ENCODE measurements at places on chromosomes 7 and 10.
A peak's percentile ranks its signal among the peaks of the same experiment; 100 is the strongest.

GRCh38 chr10:92239600-92240288, 51.1 kb downstream of the CPEB3 start:
- DNase-seq = peak; percentile 48

DNA sequence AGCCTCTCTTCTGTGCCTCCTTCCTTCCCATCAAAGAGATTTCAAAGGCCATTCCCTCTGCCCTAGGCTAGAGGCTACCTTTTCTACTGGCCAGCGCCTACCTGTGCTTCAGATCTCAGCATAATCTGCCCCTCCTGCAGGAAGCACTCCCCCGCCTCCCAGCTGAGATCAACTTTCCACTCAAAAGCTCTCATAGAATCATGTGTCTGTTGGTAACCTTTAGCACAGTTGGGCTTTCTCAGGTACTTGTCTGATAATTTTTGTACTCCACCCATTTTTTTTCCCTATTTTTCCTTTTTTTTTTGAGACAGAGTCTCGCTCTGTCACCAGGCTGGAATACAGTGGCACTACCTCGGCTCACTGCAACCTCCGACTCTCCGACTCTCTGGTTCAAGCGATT, 231.0 kb upstream of the PRSS58 start:
- DNase-seq = no peak

GRCh38 chr7:49151146-49151545, 226.8 kb downstream of the CDC14C start:
- DNase-seq = no peak

- DNase-seq = no peak
Measured at GRCh38 chr7:46681865-46682503, 760.9 kb upstream of the IGFBP3 start.

DNA sequence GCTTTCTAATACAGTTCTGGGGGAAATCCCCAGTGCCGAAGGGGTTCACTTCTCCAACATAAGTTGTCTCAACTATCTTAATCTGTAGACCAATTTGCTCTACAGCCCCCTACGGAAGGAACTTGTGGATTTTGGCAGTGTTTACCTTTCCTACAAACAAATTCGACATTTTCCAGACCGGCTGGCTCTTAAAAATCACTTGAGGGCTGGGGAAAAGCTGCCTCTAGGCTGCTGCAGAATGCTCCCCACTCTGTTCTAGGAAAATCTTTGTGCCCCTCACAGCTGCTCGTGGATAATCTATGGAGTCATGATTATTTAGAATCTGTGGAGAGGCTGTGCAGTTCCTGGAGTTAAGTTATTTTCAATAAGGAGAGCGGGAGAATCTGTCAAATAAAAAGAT, 474.6 kb upstream of the FZD8 start:
- peak; percentile 62 for DNase-seq

- no peak for DNase-seq
Measured at GRCh38 chr10:9685596-9685995, 1332.1 kb upstream of the CELF2 start.

- no peak for DNase-seq
Measured at GRCh38 chr10:131832056-131832685, 68.6 kb upstream of the PPP2R2D start.

- DNase-seq = peak; percentile 74
Measured at GRCh38 chr10:31977440-31978155, 49.0 kb upstream of the ARHGAP12 start.

GRCh38 chr7:27151931-27152815, at the start of gene HOXA3:
Gene HOXA3 (minus strand): TSS chr7:27152583. CDS start chr7:27110640, 41,943 bp downstream.
- DNase-seq = peak; percentile 50

DNA sequence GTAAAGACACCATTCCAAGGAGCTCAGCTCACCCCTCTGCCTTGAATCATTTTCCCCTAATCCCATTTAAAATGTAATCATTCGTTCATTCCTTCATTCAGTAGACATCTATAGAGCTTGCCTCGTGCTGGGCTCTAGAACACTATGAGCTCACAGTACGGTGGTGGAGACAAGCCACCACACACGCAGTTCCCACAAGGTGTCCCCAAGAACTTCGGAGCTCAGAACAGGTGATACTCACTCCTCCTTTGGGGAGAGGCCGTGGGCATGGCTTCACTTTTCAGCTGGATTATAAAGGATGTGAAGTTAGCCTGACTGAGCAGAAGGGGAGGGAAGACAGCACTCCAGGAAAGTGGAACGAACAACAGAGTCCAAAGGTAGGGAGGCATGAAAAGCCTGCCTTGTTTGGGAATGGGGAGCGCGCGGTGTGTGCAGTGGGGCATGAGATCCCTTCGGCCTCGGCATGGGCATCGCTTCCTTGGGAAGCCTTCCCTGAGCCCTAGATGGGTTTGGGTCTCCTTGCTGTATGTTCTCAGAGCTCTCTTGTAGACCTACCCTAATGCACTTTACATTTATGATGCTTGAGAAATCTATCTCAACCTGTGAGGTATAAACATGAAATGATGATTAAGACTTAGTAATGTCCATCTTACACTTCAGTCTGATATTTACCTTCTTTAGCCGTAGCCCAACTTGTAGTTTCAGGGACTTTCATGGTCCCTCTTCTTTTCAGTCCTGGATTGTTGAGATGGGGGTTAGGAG, 809 bp upstream of the OGA start:
- DNase-seq = peak; percentile 13

GRCh38 chr10:64103750-64104470, 582.7 kb downstream of the REEP3 start:
- DNase-seq = no peak

GRCh38 chr7:117137868-117138267, 184.6 kb downstream of the ST7 start:
- DNase-seq = no peak

DNA sequence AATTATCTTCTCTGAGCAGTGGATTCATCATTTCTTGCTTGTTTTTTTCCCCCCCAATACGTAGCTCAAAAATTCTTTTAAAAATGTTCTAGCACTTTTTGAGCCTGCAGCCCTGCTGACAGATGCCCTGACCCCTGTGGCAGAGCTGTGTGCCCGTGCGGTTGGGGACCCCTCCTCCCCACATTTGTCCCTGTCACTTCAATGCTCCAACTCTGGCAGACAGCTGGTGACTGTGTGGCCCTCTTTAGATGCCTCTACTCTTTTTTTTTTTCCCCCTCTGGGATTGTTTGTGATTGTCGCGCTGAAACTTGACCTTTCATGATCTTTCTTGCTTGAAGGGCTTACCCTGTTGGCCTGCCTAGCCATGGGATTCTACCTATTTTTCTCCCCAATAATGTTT, 214.1 kb downstream of the TMEM178B start:
- DNase-seq = no peak

GRCh38 chr10:52410916-52411315, 96.8 kb downstream of the DKK1 start:
- DNase-seq = no peak

- no peak for DNase-seq
Measured at GRCh38 chr7:47192978-47193377, 388.9 kb downstream of the TNS3 start.

DNA sequence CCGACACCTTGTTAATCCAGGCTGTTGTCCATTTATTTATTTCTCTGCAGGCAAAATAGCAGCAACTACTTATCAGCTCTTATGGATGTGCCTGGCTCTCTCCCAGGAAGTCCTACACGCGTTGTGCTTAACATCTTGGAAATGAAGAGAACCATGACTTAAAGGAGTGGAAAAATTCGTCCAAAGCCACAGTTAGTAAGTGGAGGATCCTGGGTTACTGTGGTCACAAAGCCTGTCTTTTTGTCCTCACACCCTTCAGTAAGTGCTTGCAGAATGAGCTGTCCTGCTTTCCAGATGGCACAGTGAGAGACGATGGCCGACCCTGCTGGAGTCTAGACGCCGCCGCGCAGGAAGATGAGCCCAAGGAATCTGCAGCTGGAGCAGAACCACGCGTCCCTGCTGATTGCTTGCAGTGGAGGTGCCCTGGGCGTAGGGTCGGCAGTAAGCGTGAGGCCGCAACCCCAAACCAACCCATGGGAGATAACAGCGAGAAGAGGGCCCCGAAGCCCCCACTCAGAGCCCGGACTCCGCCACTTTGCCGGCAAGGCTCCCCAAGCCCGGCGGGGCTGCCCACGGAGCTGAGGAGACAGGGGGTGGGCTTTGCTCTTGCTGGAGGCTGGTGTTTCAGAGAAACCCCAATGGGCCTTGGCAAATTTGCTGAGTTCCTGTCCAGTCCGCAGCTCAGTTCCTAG, 178.6 kb downstream of the CXCL12 start:
- DNase-seq = no peak

DNA sequence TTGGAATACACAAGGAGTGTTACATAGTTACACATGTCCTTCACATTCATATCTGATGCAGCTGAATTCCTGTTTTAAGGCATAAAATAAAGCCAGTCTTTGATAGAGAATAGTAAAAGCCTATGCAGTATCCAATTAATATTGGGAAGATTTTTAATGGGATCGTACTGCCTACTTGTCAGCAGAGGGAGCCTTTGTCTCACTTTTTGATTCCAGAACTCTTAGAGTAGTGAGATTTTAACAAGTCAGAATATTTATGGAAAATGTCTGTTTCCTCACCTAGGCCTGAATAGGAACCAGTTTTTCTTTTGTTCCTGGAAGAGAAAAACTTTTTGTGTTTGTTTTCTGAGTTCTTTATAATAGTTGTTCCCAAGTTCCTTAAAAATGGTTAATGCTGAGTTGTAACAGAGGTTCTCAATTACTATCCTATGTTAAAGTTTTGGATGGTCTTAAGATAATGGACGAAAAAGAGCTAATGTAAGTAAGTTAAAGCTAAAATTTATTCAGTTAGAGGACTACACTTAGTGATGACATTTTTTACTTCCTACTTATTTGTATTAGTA, 114.0 kb downstream of the BBS9 start:
- DNase-seq = peak; percentile 61

GRCh38 chr7:30163231-30163894, 28.6 kb downstream of the MTURN start:
- no peak for DNase-seq

DNA sequence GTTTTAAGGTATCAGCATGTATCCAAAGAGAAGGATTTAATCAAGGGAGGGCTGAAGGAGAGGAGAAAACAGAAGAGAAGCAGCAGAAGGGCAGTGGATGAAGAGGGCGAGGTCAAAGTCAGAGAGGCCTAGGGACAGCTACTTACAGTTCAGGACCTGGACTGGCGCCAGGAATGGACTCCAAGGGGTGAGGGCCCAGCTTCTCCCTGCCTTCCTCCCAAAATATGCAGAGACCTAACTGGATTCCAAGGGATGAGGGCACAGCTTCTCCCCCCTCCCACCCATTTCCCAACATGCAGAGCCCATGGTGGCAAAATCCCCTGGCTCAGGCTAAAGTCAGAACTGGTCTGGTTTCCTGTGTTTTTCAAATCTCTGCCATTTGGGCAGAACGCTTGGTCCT, 3.4 kb upstream of the TCF7L2 start:
- DNase-seq = no peak

GRCh38 chr10:118754229-118754555, 578 bp downstream of the CACUL1 start:
- DNase-seq = peak; percentile 57

GRCh38 chr7:150927157-150927955, 50.8 kb downstream of the KCNH2 start:
- no peak for DNase-seq

GRCh38 chr7:111140091-111140865, 49.4 kb downstream of the LRRN3 start:
- DNase-seq = no peak

- DNase-seq = no peak
Measured at GRCh38 chr10:129908406-129908805, 55.7 kb downstream of the EBF3 start.

GRCh38 chr7:74502216-74502891, 48.6 kb downstream of the GTF2IRD1 start:
- DNase-seq = no peak

DNA sequence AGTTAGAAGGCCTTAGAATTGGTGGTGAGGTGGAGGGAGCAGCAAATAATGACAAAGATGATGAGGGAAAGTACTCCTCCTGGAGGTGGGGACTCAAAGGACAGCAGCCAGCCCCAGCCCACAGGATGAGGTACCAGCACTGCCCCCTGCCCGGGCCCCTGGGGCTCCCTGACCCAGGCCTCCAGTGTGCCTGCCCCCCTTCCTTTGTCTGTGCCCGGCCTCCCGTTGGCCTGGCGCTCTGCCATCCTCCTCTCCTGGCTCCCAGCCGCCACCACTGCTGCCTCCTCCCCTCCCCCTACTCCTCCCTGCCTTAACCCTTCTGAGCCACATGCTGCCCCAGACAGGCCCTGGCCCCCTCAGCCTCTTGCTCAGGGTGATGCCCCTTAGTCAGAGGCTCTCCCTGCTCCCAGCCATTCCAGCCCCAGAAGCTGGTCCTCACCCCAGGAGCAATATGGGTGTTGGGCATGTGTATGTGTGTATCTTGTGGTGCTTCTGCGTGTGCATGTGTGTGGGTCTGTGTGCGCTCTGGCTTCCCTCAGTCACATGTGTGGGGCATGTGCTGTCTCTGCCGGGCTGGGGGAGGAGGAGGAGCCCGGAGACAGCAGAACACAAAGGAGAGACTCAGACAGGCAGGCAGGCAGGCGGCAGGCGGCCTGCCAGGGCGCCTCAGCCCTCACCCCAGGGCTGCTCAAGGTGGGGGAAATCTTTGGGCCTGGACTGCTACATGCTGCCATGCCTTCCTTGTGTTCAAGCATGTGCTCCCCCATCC, 2.6 kb downstream of the LDB1 start:
- DNase-seq = peak; percentile 88

DNA sequence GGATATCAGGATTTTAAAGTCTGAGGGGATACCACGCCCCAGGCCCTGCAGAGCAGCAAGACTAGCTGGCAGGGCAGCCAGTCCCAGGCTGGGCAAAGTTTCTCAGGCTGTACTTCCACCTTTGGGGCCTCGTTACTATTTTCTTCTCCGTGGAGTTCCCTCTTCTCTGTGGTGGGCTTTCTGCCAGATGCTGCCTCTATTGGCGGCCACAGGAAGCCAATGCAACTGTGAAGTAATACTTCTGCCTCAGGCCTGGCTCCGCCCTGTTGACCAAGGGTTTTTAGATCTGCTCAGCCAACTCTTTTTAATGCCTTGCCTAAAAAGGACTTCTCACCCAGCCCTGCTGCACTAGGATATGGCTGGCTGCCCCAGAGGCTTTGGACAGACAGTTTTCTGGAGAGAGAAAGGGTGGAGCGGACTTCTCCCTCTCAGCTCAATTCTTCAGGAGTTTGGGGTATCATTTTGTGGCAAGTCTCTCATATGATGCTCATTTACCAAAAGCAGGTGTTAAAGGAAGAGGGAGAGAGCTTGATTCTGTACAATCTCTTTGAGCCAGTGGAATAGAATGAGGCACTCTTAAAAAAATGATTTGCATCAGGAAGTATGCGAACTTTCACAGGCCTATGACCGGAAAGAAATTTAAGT, 67.4 kb downstream of the HHEX start:
- peak; percentile 64 for DNase-seq

DNA sequence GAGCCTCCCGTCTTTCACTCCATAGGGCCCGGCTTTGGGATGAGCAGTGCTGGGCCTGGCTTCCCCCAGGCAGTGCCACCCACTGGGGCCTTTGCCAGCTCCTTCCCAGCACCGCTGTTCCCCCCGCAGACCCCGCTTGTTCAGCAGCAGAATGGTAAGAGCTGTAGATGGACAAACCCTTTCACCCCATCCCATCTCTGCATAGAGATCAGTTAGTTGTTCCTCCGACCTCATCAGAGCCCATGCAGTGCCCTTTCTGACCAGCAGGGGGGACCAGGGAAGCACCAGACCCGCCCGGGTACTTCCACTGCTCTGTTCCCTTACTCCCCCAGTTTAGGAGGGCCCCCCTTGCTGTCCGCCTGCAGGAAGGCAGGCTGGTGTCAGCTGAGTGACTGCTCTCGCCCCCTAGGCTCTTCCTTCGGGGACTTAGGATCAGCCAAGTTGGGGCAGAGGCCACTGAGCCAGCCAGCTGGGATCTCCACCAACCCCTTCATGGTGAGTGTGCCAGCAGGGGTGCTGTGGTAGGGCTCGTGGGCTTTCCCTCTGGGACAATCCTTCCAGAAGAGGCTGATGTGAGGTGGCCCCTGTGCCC, 9.8 kb downstream of the SAP25 start:
- peak; percentile 76 for DNase-seq
